ENCODE measurements at places on chromosomes 6 and 20. TPM values are rescaled to one million over a fixed set of nuclear protein-coding genes. Genes with fewer than 3 reads are reported as not detected.

- no peak overlapping the region for H3K4me3 ChIP-seq
- no peaks in the 10 kb centered on the region for H3K36me3 ChIP-seq
These were observed 16.2 kb upstream of the TGM2 start for GRCh38 chr20:38181207-38181801.

- no peaks in the 10 kb centered on the region for H3K36me3 ChIP-seq
- no peaks in the 10 kb centered on the region for H3K27me3 ChIP-seq
- DNase-seq = no peak
- no peak overlapping the region for H3K4me3 ChIP-seq
These were observed 15.0 kb downstream of the ESR1 start for GRCh38 chr6:151822252-151823111.

SIRPG gene
- total RNA-seq = not detected

DNA sequence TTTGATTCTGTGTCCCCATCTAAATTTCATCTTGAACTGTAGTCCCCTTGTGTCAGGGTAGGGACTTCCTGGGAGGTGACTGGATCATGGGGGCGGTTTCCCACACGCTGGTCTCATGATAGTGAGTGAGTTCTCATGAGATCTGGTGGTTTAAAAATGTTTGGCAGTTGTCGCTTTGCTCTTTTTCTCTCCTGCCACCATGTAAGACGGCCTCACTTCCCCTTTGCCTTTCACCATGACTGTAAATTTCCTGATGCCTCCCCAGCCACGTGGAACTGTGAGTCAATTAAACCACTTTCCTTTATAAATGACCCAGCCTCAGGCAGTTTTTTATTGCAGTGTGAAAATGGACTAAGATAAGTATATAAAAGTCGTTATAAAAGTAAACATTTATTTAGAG is 80.5 kb upstream of the SGK1 start:
- no peaks in the 10 kb centered on the region for H3K27me3 ChIP-seq
- no peaks in the 10 kb centered on the region for H3K36me3 ChIP-seq
- H3K4me1 ChIP-seq = peaks cover 6% of the 10 kb centered on the region
- no peak overlapping the region for H3K4me3 ChIP-seq
- no peak for DNase-seq

DNA sequence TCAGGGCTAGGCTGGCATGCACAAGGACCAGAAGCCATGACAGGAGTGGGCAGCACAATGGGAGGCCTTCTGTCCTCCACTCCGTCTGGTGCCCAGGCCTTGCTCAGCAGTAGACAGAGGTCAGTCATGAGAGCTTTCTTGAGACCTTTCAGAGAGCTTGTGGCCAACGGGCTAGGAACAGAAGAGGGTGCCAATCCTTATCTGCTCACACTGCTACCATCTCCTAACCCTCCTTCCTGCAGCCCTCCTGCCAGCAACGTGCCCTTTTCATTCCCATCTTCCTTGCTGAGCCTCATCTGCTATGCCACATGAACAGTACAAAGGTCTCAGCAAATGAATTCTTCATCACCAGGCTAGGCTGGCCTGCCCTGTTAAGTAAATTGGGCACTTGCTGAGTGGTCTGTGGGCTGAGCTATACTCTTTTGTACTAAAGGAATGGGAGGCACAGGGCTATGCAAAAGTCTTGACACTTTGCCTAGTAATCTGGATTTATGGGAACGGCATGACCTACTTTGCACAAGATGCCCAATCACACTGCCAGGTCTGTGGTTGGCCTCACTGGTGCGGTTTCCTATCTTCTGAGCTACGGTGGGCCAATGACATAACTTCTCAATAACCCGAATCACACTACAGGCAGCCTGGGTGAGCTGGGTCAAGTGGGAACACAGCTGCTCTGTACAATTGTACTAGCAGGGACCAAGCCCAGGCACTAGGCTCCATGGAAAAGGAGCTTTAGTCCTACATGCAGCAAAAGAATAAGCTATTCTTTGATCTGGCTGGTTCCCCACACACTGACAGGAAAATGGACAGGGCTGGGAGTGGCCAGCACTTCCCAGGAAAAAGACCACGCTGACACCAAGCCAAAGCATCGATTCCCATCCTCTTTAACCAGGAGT is 47.8 kb downstream of the ELOVL5 start:
- H3K27ac ChIP-seq = no peak overlapping the region
- no peak for DNase-seq
- peaks cover 7% of the 10 kb centered on the region for H3K4me1 ChIP-seq
- no peaks in the 10 kb centered on the region for H3K27me3 ChIP-seq
- no peaks in the 10 kb centered on the region for H3K36me3 ChIP-seq

DNA sequence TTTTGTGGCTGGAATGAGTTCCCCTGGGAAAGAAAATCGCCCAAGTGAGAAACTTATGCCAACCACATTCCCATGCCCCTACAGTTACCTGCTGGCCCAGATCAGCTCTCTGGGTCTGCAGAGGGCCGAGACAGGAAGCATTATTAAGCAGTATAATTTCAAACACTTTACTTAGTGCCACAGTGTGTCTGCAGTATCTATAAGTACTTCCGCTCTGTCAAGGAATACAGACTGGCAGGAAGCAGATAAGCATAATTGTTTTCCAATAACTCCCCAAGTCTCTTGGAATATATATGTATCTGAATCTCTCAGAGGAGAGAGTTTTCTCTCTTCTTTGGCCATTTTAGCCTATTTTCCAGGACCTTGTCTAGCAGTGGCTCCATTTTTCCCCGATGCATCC is 24.9 kb downstream of the SAYSD1 start:
- H3K27ac ChIP-seq = no peak overlapping the region
- no peaks in the 10 kb centered on the region for H3K36me3 ChIP-seq
- no peak overlapping the region for H3K4me3 ChIP-seq
- no peaks in the 10 kb centered on the region for H3K27me3 ChIP-seq

GRCh38 chr6:31308050-31308844 is 36.4 kb upstream of the HLA-C start:
- no peaks in the 10 kb centered on the region for H3K27me3 ChIP-seq
- DNase-seq = peak; percentile 84
- no peaks in the 10 kb centered on the region for H3K4me1 ChIP-seq
- no peak overlapping the region for H3K27ac ChIP-seq

- H3K36me3 ChIP-seq = no peaks in the 10 kb centered on the region
- H3K27me3 ChIP-seq = no peaks in the 10 kb centered on the region
- H3K4me1 ChIP-seq = peaks cover under 1% of the 10 kb centered on the region
- no peak for DNase-seq
These were observed 6.7 kb downstream of the MCUR1 start for GRCh38 chr6:13807696-13808095.

DNA sequence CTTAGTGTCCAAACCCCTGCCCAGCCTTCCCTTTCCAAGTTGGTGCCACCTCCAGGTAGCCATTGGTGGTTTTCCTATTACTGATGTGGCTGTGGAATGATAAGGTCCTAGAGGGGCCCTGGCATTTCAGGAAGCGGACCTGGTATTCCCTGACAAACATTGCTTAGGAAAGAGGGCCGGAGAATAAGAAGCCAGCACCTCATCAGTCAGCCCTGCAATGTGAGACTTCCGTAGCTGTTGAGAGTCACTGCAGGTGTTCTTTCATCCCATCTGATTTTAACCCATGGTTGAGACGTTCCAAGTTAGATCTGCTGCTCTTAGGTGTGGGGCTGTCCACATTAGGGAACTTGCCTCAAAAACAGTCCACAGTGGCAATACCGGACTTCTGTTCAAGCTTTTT is 14.8 kb upstream of the NPEPL1 start:
- H3K36me3 ChIP-seq = peaks cover 16% of the 10 kb centered on the region
- no peaks in the 10 kb centered on the region for H3K27me3 ChIP-seq
- no peak for DNase-seq
- no peak overlapping the region for H3K4me3 ChIP-seq
- peaks cover 9% of the 10 kb centered on the region for H3K4me1 ChIP-seq

NKX2-4 gene
- 0.19 TPM for total RNA-seq

GPLD1 gene
- 5.3 TPM for total RNA-seq

DNA sequence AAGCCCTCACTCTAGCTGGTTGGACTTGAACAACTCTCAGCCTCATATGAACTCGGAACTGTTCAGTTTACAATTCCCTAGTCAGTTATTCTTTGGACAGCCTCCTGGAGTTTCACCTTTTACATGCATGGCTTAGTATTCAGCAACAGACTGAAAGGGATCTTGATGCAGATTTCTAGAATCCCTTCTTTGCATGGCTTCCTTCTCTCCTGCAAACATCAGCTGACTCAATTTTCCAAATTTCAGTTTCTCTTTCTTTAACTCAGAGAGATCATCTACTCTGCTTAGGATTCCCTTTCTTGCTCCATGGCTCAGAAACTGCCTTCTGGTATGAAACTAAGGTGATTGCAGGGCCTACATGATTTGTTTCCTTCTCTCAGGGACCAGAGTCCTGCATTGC is 99.6 kb downstream of the CEP57L1 start:
- H3K27me3 ChIP-seq = no peaks in the 10 kb centered on the region
- H3K36me3 ChIP-seq = no peaks in the 10 kb centered on the region
- no peak overlapping the region for H3K27ac ChIP-seq

ETV7 gene
- total RNA-seq = 0.21 TPM

- H3K27ac ChIP-seq = no peak overlapping the region
- no peak overlapping the region for H3K4me3 ChIP-seq
- H3K4me1 ChIP-seq = peaks cover 17% of the 10 kb centered on the region
These were observed 26.1 kb upstream of the FANCE start for GRCh38 chr6:35426074-35426473.

Data from H1 (cell line).